ENCODE measurements at places on chromosomes 6 and 20. TPM values are rescaled to one million over a fixed set of nuclear protein-coding genes. Genes with fewer than 3 reads are reported as not detected.

OR5V1 gene
- not detected for total RNA-seq

F13A1 gene
- not detected for total RNA-seq

SMPDL3A gene
- total RNA-seq, result 2.4 TPM

TREM1 gene
- not detected for total RNA-seq

SLC26A8 gene
- total RNA-seq, result not detected

DUSP15 gene
- total RNA-seq, result not detected

MPIG6B gene
- 0.59 TPM for total RNA-seq

CFAP61 gene
- total RNA-seq, result 1.7 TPM

SLC22A3 gene
- not detected for total RNA-seq

TCF19 gene
- 26.0 TPM for total RNA-seq

TEAD3 gene
- 40.1 TPM for total RNA-seq

SLC32A1 gene
- not detected for total RNA-seq

FAM217A gene
- total RNA-seq, result not detected

CLPSL1 gene
- not detected for total RNA-seq

MRPS18A gene
- 49.1 TPM for total RNA-seq

BPIFB4 gene
- total RNA-seq, result not detected

CYP24A1 gene
- total RNA-seq, result 4.9 TPM

CENPW gene
- total RNA-seq, result 54.5 TPM

COL19A1 gene
- not detected for total RNA-seq

ULBP2 gene
- 4.4 TPM for total RNA-seq

TMEM200A gene
- not detected for total RNA-seq

MCHR2 gene
- not detected for total RNA-seq

TSPYL1 gene
- 73.1 TPM for total RNA-seq

SEC23B gene
- 78.5 TPM for total RNA-seq

EYS gene
- total RNA-seq, result not detected

PDE7B gene
- total RNA-seq, result not detected
